Activated CD8-positive, alpha-beta T cell treated with anti-CD3 and anti-CD28 coated beads, Interleukin-2, amount 10 ng/mL, durations not matched to agents 7 days and 5 days (primary cell): ENCODE measurements at places on chromosomes 16 and 17. TPM values are rescaled to one million over a fixed set of nuclear protein-coding genes. Genes with fewer than 3 reads are reported as not detected.

Gene C17orf67
- 3.2 TPM for total RNA-seq

Gene RDM1
- 13.9 TPM for total RNA-seq

Gene GRB2
- total RNA-seq: 166 TPM

Gene RPL23
- total RNA-seq: 1,164 TPM

Gene LITAFD
- total RNA-seq: not detected

Gene GRIN2A
- total RNA-seq: not detected

DNA sequence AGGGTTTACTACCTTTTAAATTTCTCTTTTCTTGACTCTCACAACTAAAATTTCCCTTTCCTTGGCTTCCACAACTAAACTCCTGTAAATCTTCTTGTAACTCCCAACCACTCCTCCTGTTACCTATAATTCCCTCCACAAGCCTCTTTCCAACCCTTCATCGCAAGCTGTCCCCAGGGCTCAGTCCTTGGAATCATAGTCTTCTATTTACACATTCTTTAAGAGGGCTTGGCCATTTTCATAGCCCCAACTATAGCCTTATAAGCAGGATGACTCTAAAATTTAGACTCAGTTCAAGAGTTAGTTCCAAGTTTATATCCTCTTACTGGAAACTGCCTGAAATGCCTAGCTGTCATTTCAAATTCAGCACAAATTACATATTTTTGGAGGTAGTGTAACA is 23.9 kb downstream of the GLG1 start:
- no peaks in the 10 kb centered on the region for H3K27me3 ChIP-seq
- DNase-seq: no peak
- H3K27ac ChIP-seq: no peak overlapping the region
- H3K4me1 ChIP-seq: peaks cover 58% of the 10 kb centered on the region

DNA sequence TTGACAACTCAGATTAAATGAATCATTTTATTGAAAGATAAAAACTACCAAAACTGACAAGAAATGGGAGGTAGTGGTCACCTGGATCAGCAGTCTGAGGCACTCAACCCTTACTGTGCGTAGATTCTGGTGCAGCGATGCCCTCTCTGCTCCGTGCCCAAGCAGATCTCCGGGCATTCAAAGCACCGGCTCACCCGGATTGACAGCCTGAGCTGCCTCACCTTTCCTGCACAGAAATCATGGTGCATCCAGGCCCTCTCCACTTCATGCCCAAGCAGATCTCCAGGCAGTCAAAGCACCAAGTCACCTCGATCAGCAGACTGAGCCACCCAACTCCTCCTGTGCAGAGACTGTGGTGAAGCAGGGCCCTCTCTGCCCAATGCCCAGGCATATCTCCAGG is 196.8 kb downstream of the CA10 start:
- no peak overlapping the region for H3K4me3 ChIP-seq
- no peaks in the 10 kb centered on the region for H3K4me1 ChIP-seq
- no peak for DNase-seq
- no peaks in the 10 kb centered on the region for H3K36me3 ChIP-seq

DNA sequence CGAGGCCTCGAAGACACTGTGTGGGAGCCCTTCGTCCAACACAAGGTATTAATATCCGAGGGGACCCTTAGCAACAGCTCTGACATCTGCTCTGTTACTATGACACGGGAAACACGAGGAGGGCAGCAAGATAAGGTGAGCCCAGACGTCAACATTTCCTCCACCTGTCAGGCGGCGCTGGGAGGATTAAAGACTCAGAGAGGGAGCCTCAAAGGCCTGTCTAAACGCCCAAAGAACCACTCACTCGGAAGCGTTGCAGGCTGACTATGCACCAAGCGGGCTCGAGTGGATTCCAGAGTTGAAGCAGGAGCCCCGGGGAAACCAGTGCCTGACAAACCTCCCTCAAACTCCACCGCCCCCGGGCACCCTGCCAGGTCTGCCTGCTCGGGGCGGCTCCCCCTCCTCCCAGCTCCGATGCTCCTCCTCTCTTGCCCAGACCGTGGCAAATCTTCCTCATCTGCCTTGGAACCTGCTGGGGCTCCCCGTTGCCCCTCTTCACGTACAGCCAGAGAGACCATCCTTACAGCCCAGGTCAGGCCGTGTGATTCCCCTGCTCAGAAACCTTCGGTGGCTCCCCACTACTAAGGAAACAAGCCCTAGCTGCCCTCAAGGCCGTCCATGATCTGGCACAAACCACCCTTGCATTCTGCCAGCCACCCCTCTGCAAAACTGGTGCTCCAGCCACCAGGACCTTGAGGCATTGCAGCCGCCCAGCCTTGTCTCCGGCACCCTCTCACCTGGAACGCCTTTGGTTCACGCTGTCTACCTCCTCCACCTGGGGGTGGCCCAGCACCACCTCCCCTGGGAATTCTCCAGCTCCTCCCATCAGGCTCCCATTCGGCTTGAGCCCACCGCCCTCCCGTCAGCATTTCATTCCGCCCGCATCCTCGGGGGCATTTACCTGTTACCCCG is 16.2 kb downstream of the RPH3AL start:
- H3K36me3 ChIP-seq: no peaks in the 10 kb centered on the region
- no peak overlapping the region for H3K27ac ChIP-seq
- H3K4me1 ChIP-seq: peaks cover 8% of the 10 kb centered on the region
- no peak for DNase-seq
- H3K4me3 ChIP-seq: no peak overlapping the region

- H3K4me1 ChIP-seq: no peaks in the 10 kb centered on the region
- H3K27ac ChIP-seq: no peak overlapping the region
- H3K27me3 ChIP-seq: no peaks in the 10 kb centered on the region
- H3K36me3 ChIP-seq: no peaks in the 10 kb centered on the region
- no peak overlapping the region for H3K4me3 ChIP-seq
- DNase-seq: no peak
These were observed 127.1 kb upstream of the HS3ST3A1 start for GRCh38 chr17:13728781-13729180.

- peaks cover 32% of the 10 kb centered on the region for H3K4me1 ChIP-seq
- peak; percentile 83 for DNase-seq
- no peaks in the 10 kb centered on the region for H3K27me3 ChIP-seq
- no peaks in the 10 kb centered on the region for H3K36me3 ChIP-seq
- H3K4me3 ChIP-seq: no peak overlapping the region
These were observed 32.4 kb downstream of the FOXK2 start for GRCh38 chr17:82551779-82552457.

GRCh38 chr17:28394337-28395116 is 11.5 kb downstream of the SLC46A1 start:
- no peak overlapping the region for H3K4me3 ChIP-seq
- peaks cover 25% of the 10 kb centered on the region for H3K36me3 ChIP-seq
- H3K4me1 ChIP-seq: peaks cover 5% of the 10 kb centered on the region

GRCh38 chr16:78001451-78002025 is 20.8 kb upstream of the CLEC3A start:
- no peak for DNase-seq
- no peaks in the 10 kb centered on the region for H3K27me3 ChIP-seq
- H3K27ac ChIP-seq: no peak overlapping the region
- no peaks in the 10 kb centered on the region for H3K36me3 ChIP-seq
- no peak overlapping the region for H3K4me3 ChIP-seq

DNA sequence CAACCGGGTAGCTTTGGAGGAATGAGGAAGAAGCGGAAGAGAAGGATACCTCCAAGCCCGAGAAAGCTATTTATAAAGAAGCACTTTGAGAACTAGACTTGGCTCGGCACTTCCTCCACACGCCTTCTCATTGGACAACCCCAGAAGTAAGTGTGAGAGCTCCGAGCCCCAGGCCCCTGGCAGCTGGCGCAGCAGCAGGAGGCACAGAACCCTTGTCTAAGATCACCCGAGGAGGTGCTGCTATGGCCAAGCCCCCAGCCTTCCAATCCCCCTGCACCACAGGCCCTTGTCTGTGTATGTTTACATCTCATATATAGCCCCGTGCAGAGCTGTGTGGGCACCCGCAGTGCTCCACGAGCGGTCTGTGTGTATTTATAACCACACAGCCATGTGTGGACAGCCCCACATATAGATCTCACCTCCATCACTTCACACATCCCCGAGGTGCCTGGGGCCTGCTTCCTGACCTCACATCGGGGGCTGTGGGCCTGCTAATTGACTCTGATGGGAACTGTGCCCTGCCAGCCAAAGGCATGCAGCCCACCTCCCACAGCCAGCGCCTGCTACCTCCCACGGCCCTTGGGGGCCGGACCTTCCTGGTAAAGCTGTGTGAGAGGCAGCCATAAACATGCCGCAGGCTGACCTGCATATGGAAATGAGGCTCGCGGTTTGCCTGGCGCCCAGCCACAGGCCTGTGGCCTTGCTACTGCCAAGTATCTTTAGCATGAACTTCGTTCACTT is 96.1 kb downstream of the C17orf67 start:
- no peak for DNase-seq
- peaks cover 13% of the 10 kb centered on the region for H3K27me3 ChIP-seq
- no peaks in the 10 kb centered on the region for H3K4me1 ChIP-seq
- no peak overlapping the region for H3K4me3 ChIP-seq

- no peaks in the 10 kb centered on the region for H3K27me3 ChIP-seq
- no peaks in the 10 kb centered on the region for H3K4me1 ChIP-seq
- no peak overlapping the region for H3K27ac ChIP-seq
- DNase-seq: no peak
- H3K36me3 ChIP-seq: no peaks in the 10 kb centered on the region
- no peak overlapping the region for H3K4me3 ChIP-seq
These were observed 329.6 kb downstream of the SNX29 start for GRCh38 chr16:12305847-12306801.

GRCh38 chr16:29804455-29805231 is 1.7 kb upstream of the MAZ start:
- peaks cover 40% of the 10 kb centered on the region for H3K4me1 ChIP-seq
- peak overlapping the region; percentile 89 for H3K4me3 ChIP-seq
- no peaks in the 10 kb centered on the region for H3K27me3 ChIP-seq
- H3K36me3 ChIP-seq: peaks cover 63% of the 10 kb centered on the region
- DNase-seq: no peak
- H3K27ac ChIP-seq: peak overlapping the region; percentile 93

GRCh38 chr17:57097832-57098421 is 12.9 kb downstream of the AKAP1 start:
- H3K27ac ChIP-seq: peak overlapping the region; percentile 11
- H3K27me3 ChIP-seq: no peaks in the 10 kb centered on the region
- no peak for DNase-seq
- H3K4me3 ChIP-seq: no peak overlapping the region
- H3K4me1 ChIP-seq: peaks cover 15% of the 10 kb centered on the region
